Activated CD4-positive, alpha-beta memory T cell treated with anti-CD3 and anti-CD28 coated beads for 36 hours (primary cell): ENCODE measurements at places on chromosomes 16 and 17. TPM values are rescaled to one million over a fixed set of nuclear protein-coding genes. Genes with fewer than 3 reads are reported as not detected.

DNA sequence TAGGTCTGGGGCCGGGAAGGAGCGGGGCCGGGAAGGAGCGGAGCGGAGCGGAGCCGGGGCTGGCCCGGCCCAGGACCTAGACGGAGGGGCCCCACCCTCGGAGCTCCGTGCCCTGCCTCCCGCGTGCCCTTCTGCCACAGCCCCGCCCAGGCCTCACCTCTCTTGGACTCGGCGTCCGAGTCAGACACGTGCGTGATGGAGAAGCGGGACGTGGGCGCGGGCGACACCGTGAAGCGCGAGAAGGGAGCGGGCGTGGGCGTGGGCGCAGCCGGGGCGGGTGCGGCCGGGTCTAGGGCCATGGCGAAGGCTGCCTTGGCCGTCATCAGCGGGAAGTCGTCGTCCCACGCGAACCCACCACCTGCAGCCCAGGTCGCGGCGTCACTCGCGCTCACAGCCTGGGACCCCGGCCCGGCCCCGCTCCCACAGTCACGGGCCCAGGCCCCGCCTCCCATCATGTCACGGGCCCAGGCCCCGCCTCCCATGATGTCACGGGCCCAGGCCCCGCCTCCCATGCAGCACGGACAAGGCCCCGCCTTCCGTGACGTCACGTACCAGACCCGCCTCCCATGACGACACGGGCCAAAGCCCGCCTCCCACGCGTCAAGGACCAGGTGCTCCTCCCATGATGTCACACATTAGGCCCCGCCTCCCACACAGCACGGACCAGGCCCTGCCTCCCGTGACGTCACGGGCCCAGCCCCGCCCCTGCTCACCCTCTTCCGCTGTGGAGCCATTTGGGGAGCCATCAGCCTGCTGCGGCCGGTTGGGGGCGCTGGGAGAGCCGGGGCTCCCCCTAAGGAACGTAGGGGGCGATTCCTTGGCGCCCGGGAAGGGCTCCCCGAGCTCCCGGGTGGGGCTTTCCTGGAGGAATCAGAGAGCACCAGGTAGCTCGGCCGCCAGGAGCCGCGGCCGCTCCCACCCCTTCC, 45.8 kb upstream of the PVALEF start:
- peak; percentile 93 for DNase-seq

GRCh38 chr17:57774872-57775271, 29.8 kb upstream of the CCDC182 start:
- no peak for DNase-seq

DNA sequence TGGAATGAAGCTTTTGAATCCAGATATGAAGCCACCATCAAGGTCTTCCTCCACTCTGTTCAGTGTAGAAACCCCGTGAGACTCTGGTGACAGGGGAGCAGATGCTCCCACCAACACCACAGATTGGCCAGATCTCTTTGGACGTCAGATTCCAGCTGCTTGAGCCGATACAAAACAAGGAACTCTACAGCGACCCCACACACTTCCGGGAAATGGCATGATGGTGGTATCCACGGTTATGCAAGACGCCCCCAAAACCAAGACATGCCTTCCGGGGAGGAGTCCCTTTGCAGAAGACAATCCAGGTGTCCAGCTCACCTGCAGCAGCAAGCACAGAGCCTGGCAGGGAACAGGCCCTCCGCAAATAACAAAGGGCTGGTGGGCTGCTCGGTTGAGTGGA, 19.8 kb upstream of the PITPNA start:
- DNase-seq, result no peak

FZD2 gene
- not detected for total RNA-seq

GRCh38 chr17:1737531-1738291, 5.0 kb upstream of the SERPINF2 start:
- DNase-seq, result no peak

DNA sequence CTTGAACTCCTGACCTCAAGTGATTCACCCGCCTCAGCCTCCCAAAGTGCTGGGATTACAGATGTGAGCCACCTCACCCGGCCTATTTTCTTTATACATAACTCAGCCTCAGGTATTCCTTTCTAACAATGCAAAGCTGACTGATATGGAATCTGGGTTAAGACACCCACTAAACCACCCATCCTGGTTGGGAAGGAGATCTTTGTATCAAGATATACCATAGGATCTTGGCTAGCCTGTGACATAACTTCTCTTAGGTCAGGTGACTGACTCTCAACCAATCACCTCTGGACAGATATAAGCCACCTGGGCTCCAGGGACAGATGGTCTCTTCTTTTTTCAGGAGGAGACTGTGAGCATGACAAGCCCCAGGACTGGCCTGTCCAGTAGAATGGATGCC, 51.2 kb upstream of the NKD1 start:
- no peak for DNase-seq

HS3ST2 gene
- total RNA-seq, result not detected

DNA sequence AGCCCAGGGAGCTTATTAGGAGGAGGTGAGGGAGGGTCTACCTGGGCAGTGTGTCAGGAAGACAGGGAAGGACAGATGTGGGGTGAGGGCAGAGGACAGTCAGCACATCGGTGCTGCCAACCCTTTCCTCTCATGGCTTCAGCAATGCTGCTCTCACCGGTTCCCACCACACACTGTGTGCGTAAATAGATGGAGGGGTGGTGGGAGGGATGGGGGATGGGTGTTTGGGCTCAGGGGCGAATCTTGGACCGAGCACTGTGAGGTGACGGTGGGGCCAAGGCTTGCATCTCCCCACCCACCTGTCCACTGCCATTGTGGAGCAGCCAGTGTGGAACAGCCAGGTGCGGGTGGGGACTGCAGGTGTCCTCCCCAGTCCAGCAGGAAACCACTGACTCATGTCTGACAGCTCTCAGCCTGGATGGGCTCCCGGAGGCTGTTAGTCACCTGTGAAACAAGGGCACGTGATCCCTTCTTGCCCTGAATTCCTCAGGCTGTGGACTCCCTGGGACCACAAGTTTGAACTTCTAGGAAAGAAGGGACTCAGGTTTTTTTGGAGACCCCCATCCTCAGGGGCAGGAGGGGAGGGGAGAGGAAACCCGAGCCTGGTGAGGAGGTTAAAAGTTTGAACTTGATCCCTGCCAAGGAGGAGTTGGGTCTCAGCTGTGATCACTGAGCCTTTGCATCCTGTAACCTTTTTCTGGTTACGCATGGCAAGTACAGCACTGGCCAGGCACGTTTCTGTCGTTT, 42.7 kb upstream of the SMPD3 start:
- DNase-seq, result no peak

GRCh38 chr16:25011891-25012514, 3.2 kb downstream of the ARHGAP17 start:
- no peak for DNase-seq

DNA sequence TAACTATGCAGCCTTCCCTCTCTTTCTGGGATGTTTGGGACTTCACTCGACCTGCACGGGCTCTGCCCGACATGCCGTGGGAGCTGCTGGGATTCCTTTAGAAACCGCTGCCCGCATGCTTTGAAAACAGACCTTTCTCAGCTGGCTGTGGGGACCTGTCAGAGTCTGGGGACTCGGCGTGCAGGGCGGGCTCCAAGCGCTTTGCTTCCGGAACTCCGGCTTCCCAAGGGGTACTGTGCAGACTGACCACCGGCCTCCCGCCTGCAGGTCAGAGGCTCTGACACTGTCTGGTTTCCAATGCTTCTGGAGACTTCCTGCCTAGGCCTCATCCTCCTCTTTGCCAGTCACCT, 11.8 kb downstream of the PRSS27 start:
- DNase-seq, result no peak

SCGB1C2 gene
- total RNA-seq, result not detected

GRCh38 chr17:65467156-65467555, 94.3 kb downstream of the AXIN2 start:
- DNase-seq, result no peak

DNA sequence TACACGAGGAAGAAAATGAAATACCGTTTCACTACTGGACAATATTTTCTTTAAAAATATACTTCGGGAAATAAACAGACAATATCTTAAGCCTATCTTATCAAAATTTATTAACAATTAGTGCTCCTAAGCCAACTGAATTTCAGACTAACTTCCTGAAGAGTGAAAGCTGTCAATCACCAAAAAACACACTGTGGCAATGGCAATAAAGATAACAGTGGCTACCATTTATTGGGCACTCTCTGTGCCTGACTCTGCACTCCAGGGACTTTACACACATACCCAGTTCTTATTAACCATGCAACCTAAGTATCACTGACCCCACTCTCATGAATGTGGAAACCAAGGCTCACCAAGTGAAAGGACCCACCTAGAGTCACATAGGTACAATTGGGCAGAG, 83.7 kb downstream of the NCOR1 start:
- no peak for DNase-seq

SULT1A4 gene
- total RNA-seq, result 1.4 TPM

SLC47A2 gene
- total RNA-seq, result not detected

DNA sequence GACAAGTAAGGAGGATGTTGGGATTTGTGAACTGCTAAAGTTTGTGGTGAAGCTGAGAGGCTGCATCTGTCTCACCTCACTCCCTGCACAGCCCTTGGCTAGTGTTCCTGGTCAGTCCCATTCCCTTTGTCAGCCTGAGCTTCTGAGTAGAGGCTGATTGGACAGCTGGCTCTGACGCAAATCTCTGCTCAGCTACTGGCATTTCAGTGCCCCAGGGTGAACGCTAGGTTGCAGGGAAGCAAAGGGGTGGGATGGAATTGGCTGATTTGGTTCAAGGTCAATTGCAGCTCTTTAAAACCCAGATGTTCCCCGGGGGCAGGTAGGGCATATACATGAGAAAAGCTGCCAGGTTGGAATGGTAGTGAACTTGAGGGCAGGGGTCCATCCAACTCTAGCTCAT, 23.1 kb upstream of the CNOT1 start:
- no peak for DNase-seq

PDPR gene
- 13.9 TPM for total RNA-seq

DNA sequence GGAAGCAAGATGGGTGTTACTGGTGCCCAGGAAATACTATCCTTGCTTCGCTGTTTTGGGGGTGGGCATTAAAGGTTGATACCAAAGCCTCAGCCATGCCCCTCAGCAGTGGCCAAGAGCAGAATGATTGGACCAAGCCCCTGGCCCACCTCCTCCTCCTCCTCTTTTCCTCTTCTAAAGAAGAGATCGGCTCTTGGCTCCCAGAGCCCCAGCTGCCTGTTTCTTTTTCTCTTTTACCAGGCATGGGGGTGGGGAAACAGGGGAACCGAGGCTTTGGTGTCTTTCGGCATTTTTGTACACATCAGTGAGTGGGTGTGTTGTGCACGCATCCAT, 5.8 kb downstream of the THRA start:
- no peak for DNase-seq

TSR1 gene
- 55.9 TPM for total RNA-seq

SLC5A2 gene
- total RNA-seq, result 0.21 TPM

DNA sequence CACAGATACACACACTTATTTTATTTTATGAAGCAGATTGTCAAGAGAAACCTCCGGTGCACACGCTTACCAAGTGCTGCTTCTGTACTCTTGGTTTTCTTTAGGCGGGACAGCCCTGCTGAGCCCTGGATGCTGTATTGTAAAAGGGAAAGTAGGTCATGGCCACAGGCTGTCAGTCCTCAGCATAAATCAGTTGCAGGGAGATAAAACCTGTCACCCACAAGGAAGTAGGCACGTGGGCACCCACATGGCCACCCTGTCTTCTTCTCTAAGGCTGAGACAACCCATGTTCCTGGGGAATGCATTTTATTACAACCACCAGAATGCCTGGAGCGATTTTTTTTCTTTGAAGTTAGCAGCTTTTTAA, 59.3 kb downstream of the ASIC2 start:
- DNase-seq, result peak; percentile 43
